Immature natural killer cell (primary cell): ENCODE measurements at places on chromosomes 2 and 18.

GRCh38 chr18:72830109-72830508 lies 37.7 kb downstream of the NETO1 start:
- DNase-seq: no peak

DNA sequence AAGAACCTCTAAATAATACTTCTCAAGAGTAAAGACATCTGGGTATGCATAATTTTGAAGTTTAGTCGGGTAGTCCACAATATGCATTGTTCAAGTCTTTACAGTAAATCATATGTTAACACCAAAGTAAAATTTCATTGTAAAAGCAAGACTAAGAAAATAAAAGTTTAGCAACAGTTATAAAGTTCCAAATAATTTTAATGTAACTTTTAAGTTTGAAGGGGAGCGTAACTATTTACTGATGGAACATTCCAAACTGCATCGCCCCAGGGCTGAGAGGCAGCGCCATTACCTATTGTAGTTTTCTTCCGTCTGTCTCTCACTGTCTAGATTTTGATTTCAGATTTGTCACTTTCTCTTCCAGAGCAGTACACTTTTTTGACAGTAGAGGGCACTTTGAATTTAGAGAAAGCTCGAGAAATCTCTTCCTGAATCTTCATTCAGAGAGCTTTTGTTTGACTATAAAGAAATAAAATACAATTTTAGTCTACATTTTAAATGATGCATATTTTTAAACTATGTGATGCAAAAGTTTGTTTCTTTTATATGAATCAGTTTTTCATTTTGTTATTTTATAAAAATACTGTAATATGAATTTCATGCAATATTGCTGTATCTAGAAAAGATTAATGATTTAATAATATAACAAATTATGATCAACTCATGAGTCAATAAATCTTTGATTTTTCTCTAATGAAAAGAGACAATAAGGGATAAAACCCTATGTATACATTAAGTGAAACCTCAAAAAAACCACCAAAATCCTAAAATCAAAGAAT lies 389.8 kb downstream of the FIGN start:
- DNase-seq: no peak

DNA sequence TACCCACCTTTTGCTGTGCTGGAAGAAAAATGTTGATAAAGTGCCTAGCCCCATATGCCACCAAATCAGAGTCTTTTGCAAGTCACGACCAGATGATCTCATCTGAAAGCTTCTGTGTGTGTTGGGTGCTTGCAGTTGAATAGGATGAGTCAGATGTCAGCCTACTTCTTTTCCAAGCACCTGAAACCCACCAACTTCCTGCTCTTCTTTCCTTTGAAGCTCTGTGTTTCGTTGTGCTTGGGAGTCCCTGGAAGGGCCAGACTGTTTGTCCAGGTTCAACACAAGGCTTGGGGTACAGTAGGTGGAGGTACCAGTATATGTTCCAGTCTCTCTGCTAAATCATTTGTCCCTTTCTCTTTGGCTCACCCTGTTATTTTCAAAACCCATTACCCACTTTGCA lies 36.8 kb upstream of the LCLAT1 start:
- no peak for DNase-seq

- DNase-seq: no peak
Measured at GRCh38 chr2:126698376-126698775, 42.4 kb downstream of the GYPC start.

DNA sequence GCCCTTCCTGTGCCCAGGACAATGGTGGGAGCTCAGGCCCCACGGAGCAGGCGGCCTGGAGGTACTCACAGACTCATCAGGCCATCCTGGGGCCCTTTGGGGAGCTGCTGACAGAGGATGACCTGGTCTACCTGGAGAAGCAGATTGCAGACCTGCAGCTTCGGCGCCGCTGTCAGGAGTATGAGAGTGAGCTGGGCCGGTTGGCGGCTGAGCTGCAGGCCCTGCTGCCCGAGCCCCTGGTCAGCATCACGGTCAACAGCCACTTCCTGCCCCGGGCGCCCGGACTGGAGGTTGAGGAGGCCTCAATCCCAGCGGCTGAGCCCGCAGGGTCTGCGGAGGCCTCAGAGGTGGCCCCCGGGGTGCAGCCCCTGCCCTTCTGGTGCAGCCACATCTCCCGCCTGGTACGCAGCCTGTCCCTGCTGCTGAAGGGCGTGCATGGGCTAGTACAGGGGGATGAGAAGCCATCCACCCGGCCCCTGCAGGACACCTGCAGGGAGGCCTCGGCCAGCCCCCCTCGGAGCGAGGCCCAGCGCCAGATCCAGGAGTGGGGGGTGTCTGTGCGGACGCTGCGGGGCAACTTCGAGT lies 8.3 kb upstream of the KLHL30 start:
- DNase-seq: no peak

DNA sequence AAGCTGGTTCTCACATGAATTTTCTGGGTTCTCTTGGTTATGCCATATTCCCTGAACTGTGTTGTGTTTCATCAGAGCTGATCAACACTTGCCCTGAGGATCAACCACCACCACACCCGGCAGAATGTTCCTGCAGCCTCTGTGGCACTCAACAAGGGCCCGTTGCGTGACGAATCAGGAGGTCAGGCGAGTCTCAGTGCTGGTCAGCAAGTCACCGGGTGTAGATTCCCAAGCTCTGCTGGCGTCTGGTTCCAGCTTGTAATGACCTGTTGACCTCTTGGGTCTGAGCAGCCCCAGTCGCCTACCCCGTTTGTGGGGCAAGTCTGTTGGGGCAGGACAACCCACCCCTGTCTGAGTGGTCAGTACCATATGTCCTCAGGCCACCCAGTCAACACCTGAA lies 46.0 kb downstream of the ADCY3 start:
- DNase-seq: no peak

GRCh38 chr18:46239998-46240397 lies 135.8 kb downstream of the HAUS1 start:
- no peak for DNase-seq
